ENCODE measurements at places on chromosomes 3 and 15. TPM values are rescaled to one million over a fixed set of nuclear protein-coding genes. Genes with fewer than 3 reads are reported as not detected.

DNA sequence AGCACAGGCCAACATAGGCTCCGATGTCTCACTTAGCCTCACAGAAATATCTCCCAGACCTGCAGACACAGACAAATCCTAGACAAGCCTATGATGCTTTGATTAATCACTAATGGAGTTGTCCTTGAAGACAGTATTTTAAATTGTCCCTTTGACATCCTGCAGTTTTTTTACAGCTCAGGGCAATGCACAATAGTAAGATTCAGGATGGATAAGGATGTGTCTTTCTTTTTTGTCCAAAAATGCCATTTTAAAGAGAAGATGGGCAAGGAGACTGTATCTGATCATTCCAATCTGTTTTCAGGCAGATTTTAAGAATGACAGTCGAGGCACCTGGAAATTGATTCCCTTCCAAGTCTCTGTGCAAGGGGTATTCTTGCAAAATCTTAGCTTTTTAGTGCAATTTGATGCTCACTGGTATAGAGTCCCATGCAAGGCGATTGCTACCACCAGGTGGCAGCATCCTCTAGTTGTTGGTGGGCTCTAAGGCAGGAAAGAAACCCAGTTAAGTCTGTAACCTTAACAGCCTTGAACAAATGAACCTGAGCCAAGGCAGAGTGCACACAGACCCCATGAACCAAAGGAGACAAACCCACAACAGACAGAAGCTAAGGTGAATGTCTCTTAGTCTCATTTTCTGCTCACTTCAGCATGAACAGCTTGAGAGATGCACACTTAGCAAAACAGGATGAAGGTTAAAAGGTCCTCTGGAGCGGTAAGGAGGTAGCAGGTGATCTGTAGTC, 51.2 kb upstream of the MINAR1 start:
- DNase-seq: peak; percentile 89

Gene PGBD4
- total RNA-seq: 1.3 TPM

- DNase-seq: no peak
Observed at GRCh38 chr15:55389264-55389607, 18.9 kb downstream of the CCPG1 start.

- peak; percentile 64 for DNase-seq
Observed at GRCh38 chr3:128335621-128336296, 130.9 kb downstream of the DNAJB8 start.

GRCh38 chr15:68378595-68378994, 53.4 kb downstream of the ITGA11 start:
- DNase-seq: no peak

- no peak for DNase-seq
Observed at GRCh38 chr15:67707520-67708283, 117.6 kb upstream of the SKOR1 start.

Gene CNTN6
- total RNA-seq: 3.5 TPM

Gene CPEB1
- 1.1 TPM for total RNA-seq

Gene GHSR
- not detected for total RNA-seq

- no peak for DNase-seq
Observed at GRCh38 chr15:48592221-48592731, 53.2 kb downstream of the FBN1 start.

- no peak for DNase-seq
Observed at GRCh38 chr3:137249311-137249940, 291.6 kb downstream of the IL20RB start.

DNA sequence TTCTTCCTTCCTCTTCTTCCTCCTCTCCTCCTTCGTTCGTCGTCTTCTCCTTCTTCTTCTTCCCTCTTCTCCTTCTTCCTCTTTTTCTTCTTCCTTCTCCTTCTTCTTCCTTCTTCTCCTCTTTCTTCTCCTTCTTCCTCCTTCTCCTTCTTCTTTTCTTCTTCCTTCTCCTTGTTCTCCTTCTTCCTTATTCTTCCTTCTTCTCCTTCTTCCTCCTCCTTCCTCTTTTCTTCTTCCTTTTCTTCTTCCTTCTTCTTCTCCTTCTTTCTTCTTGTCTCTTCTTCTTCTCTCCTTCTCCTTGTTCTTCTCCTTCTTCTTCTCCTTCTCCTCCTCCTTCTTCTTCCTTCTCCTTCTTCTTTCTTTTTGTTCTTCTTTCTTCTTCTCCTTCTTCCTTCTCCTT, 35.3 kb downstream of the SPG21 start:
- no peak for DNase-seq

DNA sequence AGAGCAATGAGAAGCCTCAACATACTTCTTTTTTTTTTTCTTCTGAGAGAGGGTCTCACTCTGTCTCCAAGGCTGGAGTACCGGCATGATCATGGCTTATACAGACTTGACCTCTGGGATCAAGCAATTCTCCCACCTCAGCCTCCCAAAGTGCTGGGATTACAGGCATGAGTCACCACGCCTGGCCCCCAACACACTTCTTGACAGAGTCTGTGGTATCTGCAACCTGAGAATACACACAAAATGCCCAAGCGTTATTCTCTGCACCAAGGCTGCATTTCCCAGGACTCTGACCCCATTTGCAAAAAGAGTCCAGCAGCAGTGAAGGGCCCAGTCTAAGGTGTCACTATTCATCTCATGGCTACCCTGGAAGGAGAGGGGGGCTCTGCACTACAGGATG, 42.7 kb upstream of the BLM start:
- no peak for DNase-seq

- no peak for DNase-seq
Observed at GRCh38 chr3:47251689-47252088, 30.9 kb downstream of the KIF9 start.

GRCh38 chr3:42115215-42115614, 24.1 kb downstream of the TRAK1 start:
- DNase-seq: no peak

DNA sequence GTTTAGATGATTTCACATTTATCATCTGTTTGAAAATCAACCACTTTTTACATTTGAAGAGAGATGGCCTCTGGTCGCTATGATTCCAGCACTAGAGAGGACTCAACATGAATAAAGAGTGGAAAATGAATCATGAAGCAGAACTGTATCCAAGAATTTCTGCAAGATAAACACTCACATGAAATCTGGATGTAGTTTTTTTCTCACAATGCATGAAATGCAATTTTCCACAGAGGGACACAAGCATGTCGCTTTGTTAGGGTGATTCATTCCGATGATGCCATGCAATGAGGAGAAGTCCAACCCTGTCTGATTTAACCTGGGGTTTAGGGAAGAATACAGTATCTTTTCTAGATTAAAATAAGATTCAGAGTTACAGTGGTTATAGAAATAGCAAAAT, 50.4 kb upstream of the ADCY5 start:
- peak; percentile 81 for DNase-seq

GRCh38 chr3:65728138-65728537, 310.6 kb downstream of the MAGI1 start:
- DNase-seq: no peak

DNA sequence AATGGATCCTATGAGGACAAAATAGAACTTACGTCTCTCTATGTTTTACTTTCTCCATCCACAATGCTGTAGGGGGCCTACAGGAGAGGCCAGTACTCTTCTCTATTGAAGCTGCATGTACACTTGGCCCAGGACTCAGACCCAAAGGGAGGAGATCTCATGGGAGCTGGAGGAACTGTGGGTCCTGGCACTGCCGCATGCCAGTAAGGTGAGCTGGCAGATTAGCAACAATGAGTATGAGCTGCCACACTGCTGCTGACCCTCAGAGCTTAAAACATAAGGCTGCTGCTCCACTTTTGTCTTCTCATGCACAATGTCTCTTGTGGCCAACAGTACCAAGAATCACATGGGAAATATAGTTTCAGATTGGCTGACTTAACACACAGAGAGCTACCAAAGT, 57.8 kb upstream of the TBC1D5 start:
- DNase-seq: no peak

- DNase-seq: no peak
Observed at GRCh38 chr3:190116551-190117067, 4.1 kb downstream of the P3H2 start.

GRCh38 chr15:60779718-60780503, 301.0 kb upstream of the ICE2 start:
- DNase-seq: no peak

DNA sequence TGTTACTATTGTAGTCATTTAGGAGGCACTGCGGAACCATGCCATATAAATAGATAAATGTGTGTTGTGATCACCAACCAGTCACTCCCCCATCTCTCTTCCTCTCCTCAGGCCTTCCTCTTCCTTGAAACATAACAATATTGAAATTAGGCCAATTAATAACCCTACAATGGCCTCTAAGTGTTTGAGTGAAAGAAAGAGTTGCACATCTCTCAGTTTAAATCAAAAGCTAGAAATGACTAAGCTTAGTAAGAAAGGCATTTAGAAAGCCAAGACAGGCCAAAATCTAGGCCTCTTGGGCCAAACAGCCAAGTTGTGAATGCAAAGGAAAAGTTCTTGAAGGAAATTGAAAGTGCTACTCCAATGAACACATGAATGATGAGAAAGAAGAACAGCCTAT, 8.1 kb upstream of the DNASE1L3 start:
- no peak for DNase-seq

DNA sequence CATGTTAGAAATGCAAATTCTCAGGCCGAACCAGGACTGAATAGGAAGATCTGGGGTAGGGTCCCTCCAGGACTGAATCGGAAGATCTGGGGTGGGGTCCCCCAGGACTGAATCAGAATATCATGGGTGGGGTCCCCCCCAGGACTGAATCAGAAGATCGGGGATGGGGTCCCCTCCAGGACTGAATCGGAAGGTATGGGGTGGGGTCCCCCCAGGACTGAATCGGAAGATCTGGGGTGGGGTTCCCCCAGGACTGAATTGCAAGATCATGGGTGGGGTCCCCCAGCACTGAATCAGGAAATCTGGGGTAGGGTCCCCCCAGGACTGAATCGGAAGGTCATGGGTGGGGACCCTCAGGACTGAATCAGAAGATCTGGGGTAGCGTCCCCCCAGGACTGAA, 48.2 kb upstream of the TNK2 start:
- no peak for DNase-seq

GRCh38 chr3:47432673-47433072, 43.1 kb downstream of the SCAP start:
- no peak for DNase-seq

- peak; percentile 65 for DNase-seq
Observed at GRCh38 chr3:192879346-192880031, 38.2 kb downstream of the MB21D2 start.

Gene GPR87
- total RNA-seq: 2.3 TPM

Gene GATM
- total RNA-seq: 743 TPM

Gene APPL1
- 80.2 TPM for total RNA-seq

DNA sequence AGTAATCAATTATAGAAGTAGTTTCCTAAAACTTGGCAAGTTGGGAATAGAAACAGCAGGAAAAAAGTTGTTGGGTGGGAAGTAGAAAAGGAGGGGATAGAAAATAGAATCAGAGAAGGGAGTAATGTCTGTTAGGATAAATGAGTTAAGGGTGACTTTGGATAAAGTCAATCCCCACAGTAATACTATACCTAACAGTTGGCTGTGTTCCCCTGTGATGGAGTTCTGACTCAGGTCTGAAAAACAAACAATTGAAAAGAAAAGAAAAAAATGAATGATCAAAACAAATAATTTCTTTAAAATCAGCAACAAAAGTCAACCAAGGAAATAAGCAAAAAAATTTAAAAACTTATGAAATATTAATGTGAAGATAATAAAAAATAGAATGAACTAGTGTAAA, 50.3 kb downstream of the EMC4 start:
- DNase-seq: no peak

- DNase-seq: no peak
Observed at GRCh38 chr3:196012481-196012880, 69.4 kb downstream of the TFRC start.

Gene EXD1
- not detected for total RNA-seq

GRCh38 chr3:9815986-9816385, 5.9 kb downstream of the TTLL3 start:
- DNase-seq: no peak

Gene TGM5
- total RNA-seq: 6.8 TPM

- no peak for DNase-seq
Observed at GRCh38 chr3:109131276-109131675, 5.2 kb upstream of the C3orf85 start.

- DNase-seq: peak; percentile 57
Observed at GRCh38 chr15:63107895-63108546, 13.6 kb upstream of the LACTB start.

GRCh38 chr3:56754741-56755417, 46.9 kb downstream of the ARHGEF3 start:
- DNase-seq: no peak

All from tongue (tissue), 3 donors.